Fibroblast of lung (primary cell): ENCODE measurements at places on chromosomes 4 and X. TPM values are rescaled to one million over a fixed set of nuclear protein-coding genes. Genes with fewer than 3 reads are reported as not detected.
A peak's percentile ranks its signal among the peaks of the same experiment; 100 is the strongest.

Gene GALNTL6
- total RNA-seq, result under 0.01 TPM in 1 of 2 replicates, not detected in the other

Gene ARHGAP6
- total RNA-seq, result 6.9 and 11.7 TPM in 2 replicates

Gene PAGE4
- not detected in 2 replicates for total RNA-seq

Gene RAB41
- total RNA-seq, result not detected in 2 replicates

Gene NXF2
- total RNA-seq, result not detected in 2 replicates

Gene NOX1
- total RNA-seq, result not detected in 2 replicates

Gene STPG2
- total RNA-seq, result under 0.01 and 0.17 TPM in 2 replicates

Gene IL21
- total RNA-seq, result not detected in 2 replicates

Gene NAP1L2
- 0.51 and 3.6 TPM in 2 replicates for total RNA-seq

Gene MID1
- 8.5 and 20.3 TPM in 2 replicates for total RNA-seq

Gene GPM6B
- 0.99 and 1.0 TPM in 2 replicates for total RNA-seq

Gene SFRP2
- under 0.01 and 1.8 TPM in 2 replicates for total RNA-seq

Gene MAP7D2
- under 0.01 TPM in 2 replicates for total RNA-seq

Gene SYTL5
- under 0.01 and 1.5 TPM in 2 replicates for total RNA-seq

DNA sequence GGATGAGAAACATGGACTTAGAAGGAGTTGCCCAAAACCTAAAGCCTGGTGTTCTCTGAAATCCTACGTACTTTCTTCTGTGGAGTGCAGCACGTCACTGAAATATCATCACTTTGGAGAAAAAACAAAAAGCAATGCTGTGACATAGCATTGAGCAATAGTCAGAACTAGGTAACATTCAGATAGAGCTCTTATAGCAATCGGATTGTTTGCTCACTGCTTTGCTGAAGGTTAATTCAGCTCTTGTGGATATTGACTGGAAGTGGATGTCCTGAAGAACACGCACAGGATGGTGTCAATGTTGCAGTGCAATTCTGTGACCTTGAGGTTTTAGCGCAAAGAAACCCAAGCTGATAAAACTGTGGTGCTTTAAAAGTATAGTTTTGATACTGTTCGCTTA lies 114.2 kb upstream of the GRXCR1 start:
- no peak for DNase-seq

- no peak for DNase-seq
Observed at GRCh38 chrX:88613338-88613737, 133.7 kb upstream of the CPXCR1 start.

GRCh38 chrX:149825424-149825823 lies 43.7 kb downstream of the MAGEA9 start:
- DNase-seq, result no peak

DNA sequence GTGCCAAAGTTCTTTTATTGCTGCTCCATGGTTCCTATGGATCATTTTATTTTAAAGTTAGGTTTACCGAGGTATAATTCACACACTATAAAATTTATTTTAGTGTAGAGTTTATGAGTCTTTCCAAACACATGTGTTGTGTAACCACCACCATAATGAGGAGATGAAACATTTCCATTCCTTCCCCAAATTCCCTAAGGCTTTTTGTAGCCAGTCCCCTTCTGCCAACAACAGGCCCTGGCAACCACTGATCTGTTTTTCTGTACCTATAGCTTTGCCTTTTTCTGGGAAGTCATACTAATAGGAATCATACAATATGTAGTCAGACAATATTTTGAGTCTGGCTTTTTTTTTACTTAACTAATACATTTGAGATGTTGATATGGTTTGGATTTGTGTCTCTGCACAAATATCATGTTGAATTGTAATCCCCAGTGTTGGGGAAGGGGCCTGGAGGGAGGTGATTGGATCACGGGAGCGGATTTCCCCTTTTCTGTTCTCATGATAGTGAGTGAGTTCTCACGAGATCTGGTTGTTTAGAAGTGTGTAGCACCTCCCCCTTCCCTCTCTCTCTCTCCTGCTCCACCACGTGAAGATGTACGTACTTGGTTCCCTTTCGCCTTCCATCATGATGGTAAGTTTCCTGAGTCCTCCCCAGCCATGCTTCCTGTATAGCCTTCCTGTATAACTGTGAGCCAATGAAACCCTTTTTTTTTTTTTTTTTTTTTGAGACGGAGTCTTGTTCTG lies 59.6 kb upstream of the DHX15 start:
- DNase-seq, result peak; percentile 26

DNA sequence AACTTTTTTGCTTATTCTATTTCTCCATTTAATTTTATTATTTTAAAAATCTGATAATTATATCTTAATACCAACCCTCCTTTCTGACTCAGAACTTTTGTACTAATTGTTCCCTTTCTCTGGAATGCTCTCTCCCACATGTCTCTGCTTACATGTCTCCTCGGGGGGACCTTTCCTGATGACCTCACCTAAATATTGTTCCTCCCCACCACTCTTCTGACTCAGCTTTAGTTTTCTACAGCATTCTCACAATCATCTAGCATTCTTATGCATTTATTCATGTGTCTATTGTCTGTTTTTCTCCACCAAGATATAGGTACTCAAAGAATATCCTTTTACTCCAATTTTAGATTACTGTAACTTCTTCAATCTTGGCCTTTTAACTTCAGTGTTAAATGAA lies 128.7 kb downstream of the MSL3 start:
- DNase-seq, result no peak

DNA sequence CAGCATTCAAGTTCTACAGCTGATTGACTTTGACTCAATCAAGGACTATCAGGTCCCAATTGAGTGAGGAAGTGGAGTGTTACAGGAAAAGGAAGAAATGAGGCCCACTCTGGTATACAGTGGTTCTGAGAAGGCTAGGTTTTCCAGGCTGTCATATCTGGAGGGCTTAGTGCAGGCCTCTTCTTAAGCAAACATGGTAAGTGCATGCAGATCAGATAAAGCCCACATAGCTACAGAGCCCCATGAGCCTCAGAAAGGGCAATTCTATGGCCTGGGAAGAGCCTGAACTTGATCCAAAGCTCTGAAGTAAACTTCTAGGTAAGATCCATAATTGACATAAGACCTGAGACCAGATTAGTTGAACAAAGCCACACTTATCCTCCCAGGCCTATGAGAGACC lies 29.0 kb upstream of the MAOA start:
- no peak for DNase-seq

- DNase-seq, result no peak
Observed at GRCh38 chrX:55452833-55453124, 852 bp downstream of the MAGEH1 start.

DNA sequence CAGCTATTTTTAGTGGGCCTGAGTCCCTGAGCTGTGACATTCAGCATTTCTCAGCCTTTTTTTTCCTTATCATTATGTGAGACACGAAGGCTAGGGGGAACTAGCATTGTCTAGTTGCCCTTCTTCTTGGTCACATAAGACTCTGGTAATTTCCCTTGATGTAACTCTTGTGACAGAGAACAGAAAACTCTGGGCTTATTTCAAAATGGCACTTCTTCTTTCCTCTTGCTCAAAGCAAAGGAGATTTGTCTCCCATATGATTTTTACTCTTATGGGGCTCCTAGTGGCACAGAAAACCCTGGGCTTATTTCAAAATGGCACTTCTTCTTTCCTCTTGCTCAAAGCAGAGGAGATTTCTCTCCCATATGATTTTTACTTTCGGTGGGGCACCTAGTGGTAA lies 14.7 kb downstream of the ATXN3L start:
- no peak for DNase-seq

GRCh38 chrX:20729416-20729815 lies 462.7 kb upstream of the RPS6KA3 start:
- peak; percentile 30 for DNase-seq

GRCh38 chr4:185654965-185655554 lies 119.8 kb upstream of the PDLIM3 start:
- no peak for DNase-seq

GRCh38 chrX:48487362-48487798 lies 11.4 kb downstream of the FTSJ1 start:
- DNase-seq, result peak; percentile 99

DNA sequence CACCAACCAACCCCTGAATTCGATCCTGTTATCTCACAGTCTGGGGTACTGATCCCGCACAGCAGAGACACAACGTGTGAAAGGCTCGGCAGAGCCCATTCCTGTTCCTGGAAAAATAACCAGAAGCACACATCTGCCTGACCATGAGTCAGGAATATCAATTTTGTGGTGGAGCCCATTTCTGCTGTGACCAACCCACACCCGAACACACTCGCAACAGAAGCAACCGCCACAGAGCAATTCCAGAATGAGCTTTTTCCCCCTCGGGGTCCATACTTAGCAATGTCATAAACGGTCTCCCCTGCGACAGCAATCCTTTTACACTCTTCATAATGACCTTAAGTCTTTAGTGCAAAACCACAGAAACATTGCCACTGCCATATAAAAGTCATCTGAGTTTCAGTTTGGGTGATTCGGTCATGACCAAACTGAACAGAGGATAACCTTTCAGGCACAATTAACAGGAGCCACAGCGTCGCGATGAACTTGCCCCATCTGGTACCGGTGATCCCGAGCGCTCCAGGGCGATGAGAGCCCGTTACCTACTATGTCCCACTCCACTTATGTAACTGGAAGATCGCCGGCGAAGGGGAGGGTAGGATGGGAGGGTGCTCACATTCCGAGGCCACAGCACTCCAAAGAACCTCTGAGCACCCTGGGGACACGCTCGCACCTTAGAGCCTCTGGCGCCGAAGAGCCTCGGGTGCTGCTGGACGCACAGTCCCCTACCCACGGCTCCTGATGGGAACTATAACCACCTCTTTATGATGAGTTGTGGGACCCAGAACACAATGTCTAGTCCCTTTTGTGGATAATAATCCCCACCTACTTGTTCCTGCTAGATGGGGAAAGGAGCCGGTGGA lies 1.1 kb downstream of the MECP2 start:
- peak; percentile 13 for DNase-seq

GRCh38 chr4:119744580-119744979 lies 116.0 kb upstream of the PDE5A start:
- DNase-seq, result peak; percentile 51

DNA sequence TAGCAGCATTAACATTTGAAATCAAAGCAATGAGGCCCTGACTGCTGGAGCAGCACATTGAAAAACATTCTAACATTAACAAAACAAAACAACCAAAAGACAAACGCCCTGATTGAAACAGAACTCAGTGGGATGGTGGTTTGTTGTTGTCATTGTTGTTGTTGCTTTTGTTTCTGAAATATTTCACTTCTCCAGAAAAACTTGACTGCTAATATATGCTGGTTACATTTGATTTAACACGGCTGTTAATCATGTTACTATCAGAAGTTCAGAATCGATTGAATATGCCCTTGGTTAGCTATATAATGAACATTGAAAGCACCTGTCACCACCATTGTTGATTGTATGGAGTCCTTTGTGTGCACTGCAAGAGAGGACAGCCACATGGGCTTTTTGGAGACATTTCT lies 790.4 kb upstream of the GALNTL6 start:
- no peak for DNase-seq

- no peak for DNase-seq
Observed at GRCh38 chrX:39613997-39614679, 483.6 kb downstream of the BCOR start.

DNA sequence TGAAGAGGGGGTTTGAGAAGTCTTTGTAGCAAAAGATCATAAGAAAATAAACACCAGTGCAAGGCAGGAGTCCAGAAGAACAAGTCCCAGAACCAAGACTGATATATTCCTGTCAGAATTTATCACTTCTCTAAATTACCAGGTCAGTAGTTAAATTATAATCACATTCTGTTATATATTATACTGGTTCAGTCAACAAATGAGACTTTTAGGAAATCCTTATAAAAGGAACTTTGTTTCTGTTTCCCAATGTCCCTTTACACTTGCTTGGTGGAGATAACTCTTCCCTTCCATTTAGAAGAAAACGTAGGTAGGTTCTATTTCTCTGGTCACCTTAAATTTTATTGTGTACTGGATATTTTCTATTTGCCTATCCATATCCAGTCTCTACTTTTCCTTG lies 21.1 kb downstream of the GBA3 start:
- no peak for DNase-seq

DNA sequence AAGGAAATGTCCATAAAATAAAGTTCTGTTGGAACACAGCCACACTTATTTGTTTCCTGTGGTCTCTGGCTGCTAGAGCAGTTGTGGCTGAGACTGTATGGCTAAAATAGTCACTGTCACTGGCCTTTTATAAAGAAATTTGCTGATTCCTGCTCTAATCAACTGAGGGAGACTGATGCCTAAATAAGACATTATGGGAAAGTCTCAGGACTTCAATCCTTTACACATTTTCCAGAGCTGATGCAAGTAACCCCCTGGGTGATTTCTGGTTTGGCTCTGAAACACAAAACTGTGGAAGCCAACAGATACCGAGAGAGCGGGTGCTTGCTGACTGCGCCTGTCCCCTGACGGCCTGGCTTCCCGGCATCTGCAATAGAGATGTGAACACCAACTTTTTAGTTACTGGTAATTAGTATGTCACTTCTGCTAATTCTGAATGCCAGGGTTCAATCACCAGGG lies 64.0 kb downstream of the POLR2B start:
- peak; percentile 74 for DNase-seq

GRCh38 chr4:12265554-12265953 lies 836.9 kb upstream of the HS3ST1 start:
- DNase-seq, result no peak

DNA sequence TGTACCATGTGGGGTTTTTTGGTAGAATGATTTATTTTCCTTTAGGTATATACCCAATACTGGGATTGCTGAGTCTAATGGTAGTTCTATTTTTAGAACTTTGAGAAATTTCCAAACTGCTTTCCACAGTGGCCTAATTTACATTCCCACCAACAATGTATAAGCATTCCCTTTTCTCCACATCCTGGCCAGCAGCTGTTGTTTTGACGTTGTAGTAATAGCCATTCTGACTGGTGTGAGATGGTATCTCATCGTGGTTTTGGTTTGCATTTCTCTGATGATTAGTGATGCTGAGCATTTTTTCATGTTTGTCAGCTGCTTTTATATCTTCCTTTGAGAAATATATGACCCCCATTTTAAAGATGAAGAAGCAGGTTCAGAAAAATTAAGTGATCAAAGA lies 153.7 kb downstream of the CBR4 start:
- peak; percentile 93 for DNase-seq

DNA sequence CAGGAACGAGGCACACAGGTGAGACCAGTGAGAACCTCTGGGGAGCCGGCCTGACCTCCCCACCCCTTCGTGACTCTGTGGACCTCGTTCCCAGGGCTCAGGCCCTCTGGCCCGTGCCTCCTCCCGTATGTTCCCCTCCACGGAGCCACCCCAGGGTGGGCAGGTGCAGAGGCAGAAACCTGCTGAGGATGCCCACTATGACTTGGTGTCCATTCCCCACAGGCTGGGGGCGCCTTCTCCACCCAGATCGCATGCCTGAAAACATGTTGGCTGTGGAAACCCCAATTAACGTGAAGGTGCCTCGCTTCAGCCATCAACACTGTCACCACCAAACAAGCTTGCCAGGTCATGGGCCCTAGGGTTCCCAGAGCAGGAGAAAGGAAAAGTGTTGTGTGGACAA lies 27.0 kb downstream of the BLOC1S4 start:
- no peak for DNase-seq

- no peak for DNase-seq
Observed at GRCh38 chr4:42327323-42327722, 70.0 kb upstream of the SHISA3 start.

- no peak for DNase-seq
Observed at GRCh38 chr4:70305601-70306000, 29.2 kb upstream of the CABS1 start.

- DNase-seq, result no peak
Observed at GRCh38 chrX:9785944-9786797, at the start of gene SHROOM2. TSS of gene SHROOM2 (plus strand) at chrX:9786429. CDS start at chrX:9786546, 117 bp downstream.

- DNase-seq, result no peak
Observed at GRCh38 chr4:26106776-26107175, 192.8 kb downstream of the SMIM20 start.

- DNase-seq, result no peak
Observed at GRCh38 chr4:15253349-15253748, 174.5 kb upstream of the C1QTNF7 start.
